T-helper 9 cell (primary cell): ENCODE measurements at places on chromosomes 3 and 15.

DNA sequence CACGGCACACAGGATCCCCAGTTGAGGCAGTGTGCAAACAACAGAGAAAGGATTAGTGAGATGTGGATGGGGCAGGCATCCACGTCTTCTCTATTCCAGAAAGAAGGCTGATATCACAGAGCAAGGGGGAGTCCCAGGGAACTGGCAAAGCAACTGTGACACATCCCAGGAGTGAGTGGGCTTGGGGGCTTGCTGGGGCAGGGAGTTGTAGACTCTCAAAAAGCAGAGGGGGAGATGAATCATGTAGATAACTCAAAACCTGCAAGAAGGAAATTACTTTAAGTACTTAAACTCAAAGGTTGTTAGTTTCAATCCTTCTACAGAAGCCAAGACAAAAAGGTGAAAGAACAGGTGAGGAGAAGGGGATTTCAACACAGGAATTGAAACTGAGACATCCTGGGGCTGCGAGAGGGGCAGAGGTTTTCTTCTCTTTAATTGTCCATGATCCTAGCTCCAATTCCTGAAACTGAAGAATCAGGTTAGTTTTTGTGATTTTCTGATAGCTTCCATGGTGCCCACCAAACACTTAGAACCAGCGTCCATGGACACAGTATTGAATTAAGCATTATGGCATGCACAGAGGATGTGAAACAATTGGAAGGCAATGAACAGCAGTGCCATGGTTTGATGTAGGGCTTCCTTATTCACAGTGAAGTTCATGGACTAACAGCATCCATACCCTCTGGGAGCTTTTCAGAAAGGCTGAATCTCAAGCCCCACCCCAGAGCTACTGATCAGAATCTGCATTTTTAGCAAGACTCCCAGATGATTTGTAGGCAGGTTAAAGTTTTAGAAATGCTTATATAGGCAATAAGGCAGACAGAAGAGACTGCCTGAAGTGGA is 52.0 kb downstream of the CCR3 start:
- no peak for DNase-seq

- no peak for DNase-seq
These were observed 337.2 kb upstream of the DNAJC19 start for GRCh38 chr3:181326637-181327223.

- no peak for DNase-seq
These were observed 66.7 kb downstream of the ARHGAP31 start for GRCh38 chr3:119360736-119361462.

GRCh38 chr3:127670229-127670559 is 2.6 kb upstream of the ABTB1 start:
- no peak for DNase-seq
